ENCODE measurements at places on chromosomes 7 and 10. TPM values are rescaled to one million over a fixed set of nuclear protein-coding genes. Genes with fewer than 3 reads are reported as not detected.

Gene SNCG
- polyA plus RNA-seq = 4.9 TPM

Gene HYAL4
- not detected for polyA plus RNA-seq

DNA sequence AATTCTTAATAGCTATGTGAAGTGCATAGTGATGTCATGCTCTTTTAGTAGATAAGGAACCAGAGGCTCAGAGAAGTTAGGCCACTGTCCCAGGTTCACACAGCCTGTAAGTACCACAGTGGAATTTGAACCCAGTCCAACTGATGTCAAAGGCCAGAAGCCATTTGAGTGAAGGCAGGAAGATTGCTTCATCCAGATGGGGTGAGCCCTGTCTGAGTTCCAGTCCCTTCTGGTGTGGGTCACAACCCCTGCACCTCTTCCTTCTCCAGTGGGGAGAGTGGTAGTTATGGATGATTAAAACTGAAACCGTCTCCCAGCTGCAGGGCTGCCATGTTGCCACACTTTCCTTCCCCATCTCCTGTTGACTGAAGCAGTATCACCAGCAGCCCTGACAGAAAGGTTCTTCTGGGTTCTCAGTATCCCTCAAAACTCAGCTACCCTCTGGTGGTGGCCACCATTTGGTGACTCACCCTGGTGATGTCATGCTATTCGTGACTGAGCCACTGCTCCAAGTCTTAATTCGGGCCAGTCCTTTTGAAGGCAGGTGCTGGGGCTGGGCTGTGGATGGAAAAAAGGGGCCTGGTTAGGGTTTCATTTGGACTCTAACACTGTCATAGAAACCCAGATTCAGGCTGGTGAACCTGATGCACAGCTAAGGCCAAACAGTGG is 1.5 kb upstream of the C10orf95 start:
- peak; percentile 54 for DNase-seq

GRCh38 chr7:91165006-91165845 is 99.0 kb upstream of the FZD1 start:
- DNase-seq = peak; percentile 75

DNA sequence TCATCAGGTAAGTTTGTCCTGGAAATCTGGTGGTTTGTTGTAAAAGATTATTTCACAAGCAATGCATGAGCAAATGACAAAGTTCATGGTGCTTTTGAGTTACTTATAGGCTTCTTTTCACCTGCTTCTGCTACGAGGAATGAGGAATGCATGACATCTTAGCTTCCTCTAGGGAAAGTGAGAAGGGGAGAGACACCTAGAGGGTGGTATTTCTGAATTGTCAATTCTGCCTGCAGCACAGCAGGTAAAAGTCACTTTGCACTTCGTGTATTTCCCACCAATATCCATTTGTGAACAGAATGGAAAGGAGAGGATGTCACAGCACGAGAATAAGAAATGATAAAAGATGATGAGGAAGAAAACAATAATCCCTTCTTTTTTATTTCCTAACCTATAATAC is 153.4 kb upstream of the FEZF1 start:
- DNase-seq = no peak

DNA sequence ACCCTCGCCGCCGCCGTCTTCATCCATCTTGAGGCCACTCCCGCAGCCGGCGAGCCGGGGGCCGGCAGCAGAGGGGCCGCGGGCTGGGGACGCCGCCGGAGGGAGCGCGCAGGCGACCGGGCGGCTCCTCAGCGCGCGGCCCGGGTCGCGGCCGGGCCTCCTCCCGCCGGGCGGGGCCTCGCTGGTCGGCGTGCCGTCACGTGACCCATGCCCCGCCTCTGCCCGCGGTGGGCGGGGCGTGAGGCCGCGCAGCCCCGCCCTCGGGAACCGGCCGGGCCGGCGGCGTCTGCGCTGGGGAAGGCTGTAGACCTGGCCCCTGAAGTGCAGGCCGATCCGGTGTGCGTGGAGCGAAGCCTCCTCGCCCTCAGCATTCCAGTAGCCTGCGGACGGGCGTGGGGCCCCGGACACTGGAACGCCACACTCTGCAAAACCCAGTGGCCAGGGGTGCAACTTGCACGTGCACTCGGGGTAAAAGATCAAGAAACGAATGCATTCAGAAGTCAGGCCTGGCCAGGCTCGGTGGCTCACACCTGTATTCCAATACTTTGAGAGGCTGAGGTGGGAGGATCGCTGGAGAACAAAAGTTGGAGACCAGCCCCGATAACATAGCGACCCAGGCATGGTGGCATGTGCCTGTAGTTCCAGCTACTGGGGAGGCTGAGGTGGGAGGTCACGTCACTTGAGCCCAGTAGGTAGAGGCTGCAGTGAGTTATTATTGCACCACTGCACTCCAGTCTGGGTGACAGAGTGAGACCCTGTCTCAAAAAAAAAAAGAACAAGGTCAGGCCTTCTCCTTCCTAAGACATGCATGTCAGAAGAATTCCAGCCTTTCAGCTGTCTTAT is at the start of gene CYTH3:
Gene CYTH3 (minus strand): TSS at position 144 of the 843 bp plus-strand sequence. CDS start 117 bp downstream, at position 27.
- peak; percentile 93 for DNase-seq

Gene ETV1
- polyA plus RNA-seq = 22.2 TPM

DNA sequence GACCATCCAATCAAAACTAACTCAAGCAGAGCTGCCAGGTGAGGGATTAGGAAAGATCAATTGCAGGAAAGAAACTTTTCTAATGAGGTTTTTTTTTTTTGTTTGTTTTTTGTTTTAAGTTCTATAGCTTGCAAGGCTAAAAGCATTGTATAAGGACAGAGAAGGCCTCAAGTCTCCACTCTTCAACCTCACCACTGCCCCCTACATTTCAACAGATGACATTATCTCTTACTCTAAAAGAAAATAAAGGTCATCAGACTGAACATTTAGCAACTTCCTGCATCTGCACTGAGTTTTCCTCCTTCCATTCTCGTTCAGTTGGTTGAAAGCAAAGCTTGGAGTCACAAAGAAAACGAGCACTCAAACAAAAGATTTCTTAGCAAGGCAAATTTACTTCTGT is 45.2 kb upstream of the EXOC4 start:
- DNase-seq = no peak

GRCh38 chr7:27214239-27214950 is 14.5 kb upstream of the HOXA13 start:
- no peak for DNase-seq

- no peak for DNase-seq
Observed at GRCh38 chr7:68969571-68969970, 628.7 kb upstream of the AUTS2 start.

DNA sequence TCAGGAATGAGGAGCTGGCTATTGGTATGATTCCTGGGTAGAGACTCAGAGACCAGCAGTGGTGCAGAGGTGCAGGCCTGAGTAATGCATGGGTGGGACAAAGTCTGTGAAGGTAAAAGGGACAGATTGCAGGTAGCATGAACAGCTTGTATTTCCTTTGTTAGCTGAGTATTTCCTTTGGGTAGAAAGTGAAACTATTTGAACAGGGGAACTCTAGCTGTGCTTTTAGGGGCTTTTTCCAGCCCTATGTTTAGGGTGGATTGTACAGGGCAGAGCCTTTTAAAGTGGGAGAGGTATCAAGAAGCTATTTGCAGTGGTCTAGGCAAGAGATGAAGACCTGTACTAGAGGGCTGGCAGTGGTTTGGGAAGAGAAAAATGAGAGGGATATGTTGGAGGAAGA is 739.9 kb downstream of the REEP3 start:
- no peak for DNase-seq

Gene CARD11
- polyA plus RNA-seq = 0.55 TPM

Gene H2BK1
- polyA plus RNA-seq = not detected

Gene HTR5A
- not detected for polyA plus RNA-seq

Gene CALY
- not detected for polyA plus RNA-seq

Gene PAX2
- polyA plus RNA-seq = not detected

Gene BMPER
- polyA plus RNA-seq = 3.8 TPM

Gene CALML5
- not detected for polyA plus RNA-seq

DNA sequence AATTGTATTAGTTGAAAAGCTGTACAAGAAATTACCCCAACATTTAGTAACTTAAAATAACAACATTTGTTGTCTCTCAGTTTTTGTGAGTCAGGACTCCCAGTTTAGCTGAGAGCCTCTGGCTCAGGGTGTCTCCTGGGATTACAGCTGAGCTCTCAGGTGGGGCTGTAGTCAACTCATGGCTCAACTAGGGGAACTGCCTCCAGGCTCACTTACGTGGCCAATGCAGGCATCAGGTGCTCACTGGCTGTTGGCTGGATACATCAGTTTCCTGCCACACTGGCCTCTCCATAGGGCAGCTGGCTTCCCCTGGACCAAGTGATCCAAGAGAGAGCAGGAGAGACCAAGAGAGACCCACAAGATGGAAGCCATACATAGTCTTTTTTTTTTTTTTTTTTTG is 17.5 kb downstream of the CCNY start:
- DNase-seq = no peak

GRCh38 chr7:149870274-149870673 is 3.5 kb upstream of the ATP6V0E2 start:
- no peak for DNase-seq

DNA sequence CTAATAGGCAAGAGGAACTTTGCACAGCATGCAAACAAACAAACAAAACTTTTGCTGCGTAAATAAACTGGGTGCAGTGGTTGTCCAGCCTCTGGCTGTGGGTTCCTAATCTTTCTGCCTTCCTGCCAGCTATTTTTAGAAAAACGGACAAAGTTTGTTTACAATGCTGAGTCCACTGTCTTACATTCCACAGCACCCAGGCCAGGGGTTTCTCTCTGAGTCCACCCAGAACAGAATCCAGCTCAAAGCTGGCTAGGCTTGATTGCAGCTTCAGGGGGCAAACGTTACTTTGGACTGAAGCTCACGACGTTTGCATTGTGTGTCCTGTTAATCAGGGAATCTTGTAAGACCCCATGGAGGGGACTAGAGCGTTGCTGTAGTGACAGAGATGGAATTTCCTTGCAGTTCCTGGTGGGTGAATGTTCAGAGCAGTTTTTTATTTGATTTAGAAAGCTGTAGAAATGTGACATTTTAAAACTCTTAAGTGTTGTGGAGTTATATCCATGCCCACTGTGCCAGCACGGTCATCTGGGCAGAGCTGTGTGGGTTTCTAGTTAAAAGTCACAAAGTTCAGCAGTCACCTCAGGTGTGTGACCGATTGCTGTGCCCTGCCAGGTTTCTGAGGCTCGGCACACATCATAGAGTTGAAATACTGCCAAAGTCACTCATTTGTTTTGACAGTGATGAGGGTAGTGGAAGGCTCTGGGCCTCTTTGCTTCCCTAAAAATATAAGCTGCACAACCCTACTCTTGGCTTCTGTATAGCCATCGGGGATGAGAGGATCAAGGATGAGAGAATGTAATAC is 247.0 kb downstream of the STK31 start:
- DNase-seq = no peak

DNA sequence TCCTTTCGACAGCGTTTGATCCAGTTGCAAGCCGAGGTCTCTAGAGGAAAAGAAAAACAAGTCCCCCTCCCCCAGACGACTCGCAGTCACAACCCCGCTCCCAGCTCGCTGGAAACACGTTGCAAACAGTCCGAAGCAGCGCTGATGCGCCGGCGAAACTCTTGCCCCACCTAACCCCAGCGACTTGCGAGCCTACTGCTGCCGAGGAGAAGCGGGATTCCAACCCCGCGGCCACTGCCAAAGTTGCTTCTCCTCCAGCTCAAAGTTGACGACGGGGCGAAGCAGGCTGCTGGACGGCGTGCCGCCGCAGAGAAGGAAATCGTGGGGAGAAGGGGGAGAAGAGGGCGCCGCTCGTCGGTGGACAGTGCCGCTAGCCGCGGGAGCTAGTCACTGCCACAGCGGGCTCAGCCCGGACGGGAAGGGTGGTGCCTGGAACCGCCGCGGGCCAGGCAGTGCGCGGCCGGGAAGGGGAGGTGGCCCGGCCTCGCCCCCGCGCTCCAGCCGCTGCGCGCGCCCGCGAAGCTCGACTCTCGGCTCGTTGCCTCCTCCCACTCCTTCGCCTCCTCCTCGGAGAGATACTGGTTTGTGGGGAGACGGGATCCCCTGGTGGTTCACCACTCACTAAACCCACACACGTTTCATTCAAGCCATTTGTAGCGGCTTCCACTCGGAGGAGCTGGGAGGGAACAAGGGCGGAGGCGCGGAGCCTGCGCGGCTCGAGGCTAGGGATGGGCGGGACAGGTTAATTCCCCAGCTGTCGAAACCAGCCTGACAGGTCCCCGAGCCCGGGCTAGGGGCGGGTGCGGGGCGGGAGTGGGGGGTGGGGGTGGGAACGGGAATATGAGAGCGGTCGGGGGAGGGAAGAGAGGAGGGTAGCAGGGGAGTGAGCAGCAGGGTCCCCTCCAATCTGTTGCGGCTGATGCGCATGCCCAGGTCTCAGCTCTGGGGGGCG is at the start of gene GPR37:
Gene GPR37 (minus strand): TSS at position 392 of the 952 bp plus-strand sequence. CDS start 816 bp downstream, outside the sequence.
- DNase-seq = peak; percentile 64

DNA sequence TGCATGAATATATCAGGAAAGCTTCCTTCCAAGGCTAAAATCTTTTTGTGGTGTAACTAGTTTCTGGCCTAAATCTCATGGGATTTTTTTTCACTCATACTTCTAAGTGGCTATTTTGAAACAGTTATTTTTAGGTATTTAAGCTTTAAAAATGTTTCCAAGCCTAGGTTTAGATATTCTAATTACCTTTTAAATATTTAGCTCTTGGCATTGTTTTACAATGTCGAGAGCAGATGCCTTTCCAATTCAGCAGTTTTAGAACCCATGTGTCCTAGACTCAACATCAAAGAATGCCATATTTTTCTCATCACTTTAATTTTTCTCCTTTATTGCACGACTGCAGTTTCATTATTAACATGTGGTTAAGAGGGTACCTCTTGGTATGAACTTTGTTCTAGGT is 27.1 kb upstream of the STOX1 start:
- DNase-seq = no peak

GRCh38 chr10:60963441-60964256 is 19.7 kb upstream of the RHOBTB1 start:
- no peak for DNase-seq

DNA sequence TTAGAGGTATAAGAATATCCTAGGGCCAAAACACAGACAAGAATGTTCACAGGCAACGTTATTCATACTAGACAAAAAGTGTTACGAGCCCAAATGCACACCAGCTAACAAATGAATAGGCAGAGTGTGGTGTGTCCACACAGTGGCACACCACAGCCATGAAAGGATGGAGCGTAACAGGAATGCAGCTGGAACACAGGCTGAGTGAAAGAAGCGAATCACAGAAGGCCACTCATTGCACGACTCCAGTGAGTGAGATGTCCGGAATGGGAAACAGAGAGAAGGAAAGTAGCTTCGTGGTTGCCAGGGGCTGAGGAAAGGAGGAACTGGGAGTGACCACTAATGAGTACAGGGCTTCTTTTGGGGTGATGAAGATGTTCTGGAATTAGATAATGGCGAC is 198.8 kb downstream of the TNS3 start:
- DNase-seq = peak; percentile 53

Gene PON1
- 0.35 TPM for polyA plus RNA-seq

DNA sequence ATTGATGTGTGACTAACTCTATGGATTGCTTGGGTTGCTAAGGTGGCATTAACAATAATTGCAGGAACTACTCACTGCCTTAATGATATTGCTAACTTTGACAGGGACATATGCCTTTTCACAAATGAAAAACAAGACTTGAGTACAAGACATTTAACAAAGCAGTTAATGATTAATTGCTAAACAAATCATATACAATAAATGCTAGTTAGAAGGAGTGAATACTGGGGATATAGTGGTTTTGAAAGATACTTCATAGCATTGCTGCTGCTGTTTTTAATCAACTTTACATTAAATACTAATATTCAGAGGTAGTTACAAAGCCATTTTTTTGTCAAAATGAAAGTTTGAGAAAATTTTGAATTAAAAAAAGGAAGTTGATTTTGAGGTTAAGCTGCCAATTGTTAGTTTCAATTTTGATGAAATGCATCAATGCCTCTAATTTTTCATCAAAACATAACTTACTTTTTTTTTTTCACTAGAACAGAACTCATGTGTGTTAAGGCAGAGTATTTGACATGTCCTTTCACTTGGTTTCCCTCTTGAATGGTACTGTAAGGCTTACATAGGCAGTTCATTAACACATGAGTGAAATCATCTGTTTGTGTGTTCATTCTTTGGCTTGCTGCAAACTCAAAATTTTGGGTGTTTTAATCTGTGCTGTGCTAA is 106.2 kb upstream of the SEMA3D start:
- no peak for DNase-seq

Measured in muscle of leg (tissue), 16 donors.